ENCODE measurements at places on chromosomes 12 and 14. TPM values are rescaled to one million over a fixed set of nuclear protein-coding genes. Genes with fewer than 3 reads are reported as not detected.

The SLC5A8 gene
- not detected for total RNA-seq

The EFS gene
- not detected for total RNA-seq

The FUT8 gene
- total RNA-seq, result 44.2 TPM

The VWF gene
- 0.07 TPM for total RNA-seq
